ENCODE measurements at places on chromosomes 7 and 10.

DNA sequence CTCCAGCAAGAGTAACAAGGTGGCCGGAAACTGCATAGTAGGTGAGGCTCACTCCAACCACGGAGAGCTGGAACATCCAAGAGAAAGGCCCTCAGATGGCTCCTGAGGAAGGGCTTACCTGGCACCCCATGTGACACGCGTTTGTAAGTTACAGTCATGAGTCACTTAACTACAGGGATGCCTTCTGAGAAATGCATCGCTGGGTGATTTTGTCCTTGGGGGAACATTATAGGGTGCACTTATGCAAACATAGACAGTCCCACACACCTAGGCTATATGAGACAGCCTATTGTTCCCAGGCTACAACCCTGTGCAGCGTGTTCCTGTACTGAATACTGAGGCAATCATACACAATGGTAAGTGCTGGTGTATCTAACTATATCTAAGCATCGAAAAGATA is 139.9 kb downstream of the PKD1L1 start:
- no peak for DNase-seq

- DNase-seq: no peak
Observed at GRCh38 chr10:4397337-4397736, 428.7 kb upstream of the AKR1E2 start.

DNA sequence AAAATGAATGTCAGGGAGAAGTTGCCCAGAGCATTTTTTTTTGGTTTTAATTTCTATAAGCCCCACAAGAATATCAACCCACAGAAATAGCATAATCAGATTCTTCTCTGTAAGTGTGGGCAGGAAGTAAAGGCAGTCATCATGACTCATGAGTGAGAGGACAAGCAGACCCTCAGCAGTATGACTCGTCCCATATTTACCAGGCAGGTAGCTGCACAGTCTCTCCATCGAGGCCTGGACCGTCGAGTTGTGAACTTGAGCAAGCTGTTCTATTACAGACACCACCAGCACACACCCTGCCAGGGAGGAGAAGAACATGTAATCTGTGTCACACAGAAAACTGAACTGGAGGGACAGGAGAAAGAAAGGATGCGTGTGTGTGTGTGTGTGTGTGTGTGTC is 37.8 kb downstream of the AOAH start:
- no peak for DNase-seq

- DNase-seq: no peak
Observed at GRCh38 chr7:729140-730000, 2.3 kb upstream of the PRKAR1B start.

DNA sequence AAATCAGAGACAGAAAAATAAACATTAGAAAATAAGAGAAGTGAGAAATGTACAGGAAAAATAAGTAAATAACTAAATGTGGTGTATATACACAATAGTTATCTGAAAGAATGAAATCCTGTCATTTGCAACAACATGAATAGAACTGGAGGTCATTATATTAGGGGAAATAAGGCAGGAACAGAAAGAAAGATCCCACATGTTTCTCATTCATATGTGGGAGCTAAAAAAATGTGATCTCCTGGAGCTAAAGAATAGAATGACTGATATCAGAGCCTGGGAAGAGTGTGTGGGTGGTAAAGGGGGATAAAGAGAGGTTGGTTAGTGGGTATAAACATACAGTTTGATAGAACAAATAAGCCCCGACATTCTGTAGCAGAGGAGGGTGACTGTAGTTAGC is 27.3 kb downstream of the PLXDC2 start:
- DNase-seq: no peak

DNA sequence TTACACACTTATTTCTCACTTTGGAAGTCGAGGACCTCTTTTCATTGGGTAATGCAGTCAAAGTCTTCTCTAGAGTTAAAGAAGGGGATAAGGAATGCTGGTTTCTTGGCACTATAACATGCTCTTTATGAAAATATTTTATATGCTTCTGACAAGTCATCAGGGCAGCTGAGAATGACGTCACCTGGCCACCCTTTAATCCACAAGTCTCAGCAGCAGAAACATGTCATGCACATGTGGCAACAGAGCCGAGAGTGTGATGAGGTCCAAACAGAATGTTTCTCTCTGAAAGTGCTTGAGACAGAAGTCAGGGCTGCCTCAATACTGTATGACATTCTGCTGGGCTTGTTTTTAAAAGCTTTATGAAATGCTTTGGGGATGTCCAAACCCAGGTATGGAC is 63.5 kb upstream of the C10orf90 start:
- no peak for DNase-seq

- DNase-seq: no peak
Observed at GRCh38 chr7:154627646-154628290, 375.2 kb downstream of the PAXIP1 start.
